ENCODE measurements at places on chromosomes 3 and 15.

DNA sequence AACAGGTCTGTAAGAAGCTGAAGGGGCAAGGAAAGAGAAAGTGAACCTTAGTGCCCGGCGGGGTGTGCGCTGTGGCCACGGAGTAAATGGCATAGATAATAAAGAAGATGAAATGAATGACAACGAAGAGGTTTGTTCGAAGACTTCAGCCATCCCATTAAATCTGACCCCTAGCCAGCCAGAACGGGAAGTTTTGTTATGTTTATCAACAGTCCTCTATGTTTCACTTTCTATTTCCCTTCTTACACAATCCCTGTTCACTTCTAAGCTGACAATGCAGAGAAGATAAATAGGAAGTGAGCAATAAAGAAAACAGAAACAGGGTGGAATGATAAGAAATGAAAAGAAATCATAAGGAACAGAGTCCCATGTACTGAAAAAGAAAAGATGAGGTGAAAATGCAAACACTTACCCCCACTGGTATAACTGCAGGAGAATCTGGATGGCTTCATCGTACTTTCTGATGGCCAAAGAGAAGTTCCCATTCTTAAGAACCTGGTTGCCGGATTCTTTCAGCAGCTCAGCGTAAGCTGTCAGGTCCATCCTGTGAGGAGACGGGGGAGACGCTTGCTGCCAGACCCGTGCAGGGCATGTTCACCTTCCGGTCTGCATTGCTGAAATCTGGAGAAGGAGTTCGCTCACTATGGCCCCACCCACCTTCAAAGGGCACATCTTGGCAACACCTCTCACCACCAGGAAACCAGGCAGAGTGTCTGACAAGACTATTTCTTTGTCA is 36.8 kb downstream of the TRANK1 start:
- no peak for DNase-seq

DNA sequence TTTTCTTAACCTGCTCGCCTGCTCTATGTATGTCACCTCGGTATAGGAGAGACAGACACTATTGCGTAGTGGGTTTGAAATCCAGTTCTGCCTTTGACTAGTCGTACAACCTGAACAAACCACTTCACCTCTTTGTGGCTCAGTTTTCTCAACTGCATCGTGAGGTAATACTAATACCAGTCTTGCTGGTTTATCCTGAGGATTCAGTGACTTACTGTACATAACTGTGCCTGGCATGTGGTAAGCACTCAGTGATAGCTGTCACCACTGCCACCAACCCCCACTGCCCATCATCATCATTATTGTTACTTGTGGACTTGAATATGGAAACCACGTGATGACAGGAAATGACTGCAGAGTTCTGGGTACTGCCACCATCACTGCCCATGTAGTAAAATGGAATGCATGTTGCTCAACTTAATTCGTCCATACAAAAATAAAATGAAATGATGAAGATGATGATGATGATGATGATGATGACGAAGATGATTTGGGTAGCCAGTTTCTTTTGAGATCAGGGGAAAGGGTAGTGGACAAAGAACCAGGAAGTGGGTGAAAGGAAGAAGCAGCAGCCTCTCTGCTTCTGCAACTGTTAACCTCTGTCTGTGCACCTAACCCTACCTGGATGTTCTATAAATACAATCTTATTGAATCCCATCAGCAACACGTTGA is 228.1 kb downstream of the FEZF2 start:
- DNase-seq, result no peak

- no peak for DNase-seq
These were observed 357 bp upstream of the MAN2C1 start for GRCh38 chr15:75368689-75369239.

- no peak for DNase-seq
These were observed 81.4 kb upstream of the PSMD6 start for GRCh38 chr3:64104691-64105111.

GRCh38 chr3:37622999-37623883 is 238.4 kb upstream of the CTDSPL start:
- no peak for DNase-seq

DNA sequence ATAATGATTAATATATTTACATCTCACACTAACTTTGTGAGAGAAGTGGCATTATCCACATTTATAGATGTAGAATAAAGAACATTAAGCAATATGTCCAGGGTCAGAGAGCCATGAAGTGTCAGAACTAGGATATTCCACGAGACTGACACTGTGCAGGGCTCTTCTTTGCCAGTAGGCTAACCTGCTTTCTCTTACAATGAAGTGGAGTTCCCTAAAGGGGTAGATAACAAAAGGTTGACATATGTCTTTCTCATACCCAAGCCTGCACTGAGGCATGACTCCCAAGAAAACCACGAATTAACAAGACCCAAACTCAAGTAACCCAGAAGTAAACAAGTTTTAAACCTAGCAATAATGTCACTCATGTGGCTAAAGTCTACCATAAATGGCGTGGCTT is 191.5 kb upstream of the SLC2A2 start:
- DNase-seq, result no peak

DNA sequence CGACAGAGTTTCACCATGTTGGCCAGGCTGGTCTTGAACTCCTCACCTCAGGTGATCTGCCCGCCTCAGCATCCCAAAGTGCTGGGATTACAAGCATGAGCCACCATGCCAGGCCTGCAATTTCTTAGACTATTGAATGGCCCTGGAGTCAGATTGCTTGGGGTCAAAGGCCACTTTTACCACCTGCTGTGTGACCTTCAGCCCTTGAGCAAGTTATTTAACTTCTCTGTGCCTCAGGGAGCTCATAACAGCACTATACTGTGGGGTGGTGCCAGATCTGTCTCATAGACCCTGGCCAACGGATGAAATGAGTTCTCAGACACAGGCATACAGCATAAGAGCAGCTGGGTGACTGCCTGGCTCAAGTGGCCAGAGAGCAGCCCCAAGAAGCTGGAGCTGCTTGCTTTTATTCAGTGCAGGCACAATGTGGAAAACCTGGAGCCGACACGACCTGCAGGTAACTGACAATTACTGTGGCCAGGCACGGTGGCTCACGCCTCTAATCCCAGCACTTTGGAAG is 44.9 kb upstream of the FURIN start:
- no peak for DNase-seq

GRCh38 chr3:133023362-133023761 is 14.8 kb upstream of the TMEM108 start:
- no peak for DNase-seq

- no peak for DNase-seq
These were observed 711 bp downstream of the XXYLT1 start for GRCh38 chr3:195270079-195270816.

Data from omental fat pad (tissue), 4 donors.